Activated CD8-positive, alpha-beta T cell treated with anti-CD3 and anti-CD28 coated beads, Interleukin-2, amount 10 ng/mL, durations not matched to agents 7 days and 5 days (primary cell): ENCODE measurements at places on chromosomes 4 and X.
A peak's percentile ranks its signal among the peaks of the same experiment; 100 is the strongest.

- DNase-seq = peak; percentile 20
Measured at GRCh38 chrX:16826207-16826606, 39.9 kb downstream of the TXLNG start.

DNA sequence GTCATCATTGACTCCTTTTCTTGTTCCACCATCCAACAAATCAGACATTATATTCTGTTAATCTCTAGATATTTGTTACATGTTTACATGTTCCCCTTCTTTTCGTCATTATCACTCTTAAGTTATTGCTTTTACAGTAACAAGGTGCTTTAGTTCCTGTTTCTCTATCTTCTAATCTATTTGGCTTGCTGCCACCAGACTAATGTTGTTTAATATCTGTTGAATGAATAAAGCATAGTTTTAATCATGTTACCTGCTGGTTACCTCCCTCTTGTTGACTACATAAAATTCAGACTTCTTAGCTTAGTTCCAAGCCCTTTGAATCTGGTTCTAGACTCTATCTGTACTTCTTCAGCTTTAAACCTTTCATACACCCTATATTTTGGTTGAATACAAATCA, 129.8 kb upstream of the TRIM2 start:
- no peak for DNase-seq

DNA sequence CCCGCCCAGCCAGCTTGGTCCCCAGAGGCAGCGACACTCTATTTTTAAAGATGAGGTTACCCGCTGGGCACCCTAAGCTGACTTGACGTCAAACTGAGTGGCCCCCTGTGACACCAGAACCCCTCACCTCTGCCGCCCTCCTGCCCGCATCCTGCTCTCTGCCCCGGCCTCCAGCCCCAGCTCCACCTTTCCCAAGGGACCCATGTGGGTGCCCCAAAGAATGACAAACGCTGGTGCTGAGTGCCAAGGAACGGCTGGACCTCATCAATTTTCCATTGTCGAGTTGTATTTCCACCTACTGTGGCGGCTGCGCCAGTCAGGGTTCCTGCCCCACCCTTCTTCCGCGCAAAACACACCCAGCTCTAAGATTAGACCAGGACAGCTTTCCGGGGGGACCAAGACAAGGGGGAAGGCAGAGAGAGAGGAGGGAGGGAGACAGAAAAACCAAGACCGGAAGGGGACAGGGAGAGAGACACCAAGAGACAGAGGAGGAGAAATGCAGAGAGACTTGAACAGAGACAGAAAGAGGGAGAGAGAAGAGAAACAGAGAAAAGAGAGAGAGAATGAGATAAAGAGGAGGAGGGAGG, 2.0 kb downstream of the PRKX start:
- DNase-seq = peak; percentile 30

GRCh38 chrX:134738986-134739740, 80.9 kb upstream of the PLAC1 start:
- DNase-seq = no peak

DNA sequence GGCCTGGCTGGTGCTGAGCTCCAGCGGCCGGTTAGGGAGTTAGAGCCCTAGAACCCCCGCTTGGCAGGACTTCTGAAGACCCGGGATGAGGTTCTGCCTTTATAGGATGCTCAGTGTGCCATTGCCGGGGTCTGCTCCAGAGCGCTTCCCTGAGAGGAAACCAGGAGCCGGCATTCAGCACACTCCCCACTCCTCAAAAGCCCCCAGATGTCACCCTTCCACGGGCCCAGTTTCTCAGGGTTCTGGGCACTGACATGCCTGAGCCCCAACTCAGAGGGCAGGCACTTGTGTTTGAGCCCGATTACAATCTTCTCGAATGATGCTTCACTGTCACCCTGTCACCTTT, 6.5 kb downstream of the NKX3-2 start:
- no peak for DNase-seq

- no peak for DNase-seq
Measured at GRCh38 chr4:109735566-109736365, 5.9 kb upstream of the PLA2G12A start.

DNA sequence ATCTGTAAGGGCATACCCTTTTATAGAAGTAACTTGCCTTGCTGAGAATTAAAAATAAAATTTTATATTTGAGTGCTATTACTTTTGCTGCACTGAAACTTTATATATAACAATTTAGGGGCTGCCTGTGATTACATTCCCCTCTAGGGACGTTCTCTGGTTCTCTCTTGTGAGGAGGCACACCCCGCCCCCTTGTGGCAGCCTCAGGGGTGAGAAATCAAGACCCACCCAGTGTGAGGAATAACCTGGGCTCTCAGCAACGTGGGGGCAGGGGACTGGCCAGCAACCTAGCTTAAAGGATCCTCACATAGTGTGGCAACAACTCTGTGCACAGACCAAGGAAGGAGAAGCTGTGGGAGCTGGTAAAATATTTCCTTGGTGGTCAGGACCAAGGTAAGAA, 43.7 kb downstream of the MAGEA9 start:
- peak; percentile 55 for DNase-seq

DNA sequence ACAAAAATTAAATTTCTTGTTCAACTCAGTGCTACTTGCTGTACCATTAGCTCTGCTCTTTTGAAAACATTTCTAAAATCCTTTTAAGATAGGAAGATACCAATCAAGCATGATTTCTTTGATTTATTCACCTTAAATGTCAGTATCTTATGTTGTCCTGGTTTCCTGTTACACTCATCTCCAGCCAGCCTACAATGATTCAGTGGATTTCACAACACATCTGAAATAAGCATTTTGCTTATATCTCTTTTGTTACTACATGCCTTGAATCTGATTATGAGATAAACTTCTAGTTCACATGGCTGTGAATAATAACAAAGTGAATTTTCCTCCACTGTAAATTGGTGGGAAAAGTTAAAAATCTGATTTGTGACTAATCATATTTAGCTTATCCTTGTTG, 112.5 kb upstream of the BMP3 start:
- no peak for DNase-seq

DNA sequence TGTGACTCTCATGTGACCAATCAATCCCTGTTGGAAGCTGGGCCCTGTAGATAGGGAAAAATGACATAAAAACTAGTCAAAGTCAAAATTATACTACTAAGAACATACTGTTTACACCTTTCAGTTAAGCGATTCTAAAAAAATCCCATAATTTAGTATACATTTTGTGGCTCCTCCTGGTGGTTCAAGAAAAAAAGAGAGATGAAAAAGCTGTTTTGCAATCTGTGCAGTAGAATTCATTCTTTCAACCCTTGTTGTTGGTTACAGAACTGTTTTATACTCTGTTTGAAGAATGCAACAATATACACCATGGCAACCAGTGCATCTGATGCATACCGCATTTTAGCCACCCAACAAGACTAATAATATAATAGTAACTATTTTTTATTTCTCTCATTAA, 66.8 kb upstream of the ANK2 start:
- DNase-seq = no peak

DNA sequence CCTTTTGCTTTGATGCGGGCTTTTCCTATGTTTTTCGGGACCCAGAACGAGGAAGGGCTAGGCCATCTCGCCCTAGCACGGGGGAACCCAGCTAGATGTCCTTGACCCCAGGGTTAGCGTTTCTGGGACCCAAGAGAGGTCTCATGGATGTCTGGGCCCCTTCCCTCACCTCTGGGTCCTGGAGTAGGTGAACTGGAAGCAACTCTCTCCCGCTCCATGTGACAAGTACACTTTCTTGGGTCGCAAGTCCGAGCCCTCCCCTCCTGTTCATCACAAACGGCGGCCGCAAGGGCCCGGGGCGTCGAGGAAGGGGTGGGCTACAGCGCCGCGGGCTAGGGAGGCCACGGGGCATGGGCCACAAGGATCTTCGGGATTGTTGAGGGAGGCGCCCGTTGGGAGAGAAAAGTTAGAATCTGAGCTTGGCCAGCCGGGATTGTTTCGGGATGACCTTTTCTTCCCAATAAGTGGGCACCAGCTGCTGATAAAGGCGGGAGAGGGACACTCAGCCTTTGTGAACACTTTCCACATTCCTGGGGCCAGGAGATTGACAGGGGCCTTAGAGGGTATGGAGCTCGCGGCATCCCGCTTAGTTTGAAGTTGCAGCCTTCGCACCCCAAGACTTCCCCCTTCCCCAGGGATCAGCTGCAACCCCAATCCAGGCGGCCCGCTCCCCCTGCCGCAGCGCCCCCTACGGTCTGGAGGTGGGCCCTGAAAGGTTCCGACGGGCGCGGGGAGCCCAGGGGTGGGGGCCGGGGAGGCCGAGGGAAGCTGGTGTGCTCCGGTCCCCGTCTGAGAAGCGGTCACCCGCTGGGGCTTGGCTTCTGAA, 136.9 kb upstream of the ZIC3 start:
- DNase-seq = no peak
